ENCODE measurements at places on chromosomes 5 and 9. TPM values are rescaled to one million over a fixed set of nuclear protein-coding genes. Genes with fewer than 3 reads are reported as not detected.

GRCh38 chr5:75040973-75041372 is 11.4 kb downstream of the GCNT4 start:
- no peak overlapping the region for H3K27ac ChIP-seq
- H3K27me3 ChIP-seq: no peaks in the 10 kb centered on the region
- H3K4me3 ChIP-seq: no peak overlapping the region
- no peaks in the 10 kb centered on the region for H3K4me1 ChIP-seq

DNA sequence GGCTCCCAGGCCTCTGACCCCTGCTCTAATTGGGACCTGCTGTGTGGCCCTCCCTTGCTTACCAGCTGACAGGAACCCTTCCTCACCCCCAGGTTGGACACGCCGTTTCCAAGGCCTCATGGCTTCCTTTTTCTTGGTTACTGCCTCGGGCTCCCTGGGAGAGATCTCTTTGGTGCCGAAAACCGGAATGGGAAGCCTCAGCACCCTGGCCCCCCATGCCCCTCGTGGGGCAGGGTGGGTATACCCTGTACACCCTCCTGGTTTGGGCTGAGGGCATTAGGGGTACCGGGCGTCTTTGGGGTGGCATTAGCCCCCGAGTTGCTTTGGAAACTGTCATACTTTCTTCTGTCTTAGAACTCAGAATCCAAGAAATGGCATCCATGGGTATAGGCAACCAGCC is 10.1 kb upstream of the LRRC14B start:
- no peak overlapping the region for H3K4me3 ChIP-seq
- no peaks in the 10 kb centered on the region for H3K36me3 ChIP-seq
- DNase-seq: no peak
- H3K27ac ChIP-seq: no peak overlapping the region

The CHSY3 gene
- 6.1 TPM for total RNA-seq

The PCDHGA11 gene
- total RNA-seq: 2.0 TPM

- no peaks in the 10 kb centered on the region for H3K36me3 ChIP-seq
- no peak overlapping the region for H3K27ac ChIP-seq
- H3K27me3 ChIP-seq: no peaks in the 10 kb centered on the region
- H3K4me1 ChIP-seq: no peaks in the 10 kb centered on the region
- no peak overlapping the region for H3K4me3 ChIP-seq
These were observed 271.2 kb downstream of the RASEF start for GRCh38 chr9:82791692-82792091.

The ELOVL7 gene
- total RNA-seq: 17.7 TPM

- no peaks in the 10 kb centered on the region for H3K4me1 ChIP-seq
- no peak overlapping the region for H3K4me3 ChIP-seq
- no peak overlapping the region for H3K27ac ChIP-seq
- no peaks in the 10 kb centered on the region for H3K36me3 ChIP-seq
- no peak for DNase-seq
- no peaks in the 10 kb centered on the region for H3K27me3 ChIP-seq
These were observed 20.1 kb upstream of the TBC1D9B start for GRCh38 chr5:179927824-179928223.

- H3K4me1 ChIP-seq: no peaks in the 10 kb centered on the region
- no peak overlapping the region for H3K4me3 ChIP-seq
- no peak overlapping the region for H3K27ac ChIP-seq
- no peak for DNase-seq
- H3K27me3 ChIP-seq: no peaks in the 10 kb centered on the region
- H3K36me3 ChIP-seq: no peaks in the 10 kb centered on the region
These were observed 95.0 kb upstream of the RUFY1 start for GRCh38 chr5:179455320-179455719.

The SLC25A2 gene
- 0.43 TPM for total RNA-seq

DNA sequence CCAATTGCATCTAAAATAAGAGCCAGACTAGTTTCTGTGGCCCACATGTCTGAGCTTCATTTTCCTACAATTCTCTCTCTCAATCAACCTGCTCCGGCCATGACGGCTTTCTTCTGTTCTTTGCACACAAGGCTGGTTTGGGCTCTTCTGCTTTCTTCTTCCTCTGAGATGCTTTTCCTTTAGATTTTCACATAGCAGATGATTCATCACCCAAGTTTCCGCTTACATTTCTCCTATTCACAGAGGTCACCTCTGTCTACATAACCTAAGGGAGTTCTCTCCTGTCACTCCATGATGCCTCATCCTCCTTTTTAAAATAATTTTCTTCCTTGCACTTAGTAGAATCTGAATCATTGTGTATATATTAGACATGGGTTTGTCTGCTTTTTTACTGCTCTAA is 334.6 kb upstream of the TUSC1 start:
- H3K4me1 ChIP-seq: no peaks in the 10 kb centered on the region
- H3K4me3 ChIP-seq: no peak overlapping the region
- no peaks in the 10 kb centered on the region for H3K27me3 ChIP-seq
- no peak overlapping the region for H3K27ac ChIP-seq
- DNase-seq: no peak
- H3K36me3 ChIP-seq: no peaks in the 10 kb centered on the region

The PIP5K1B gene
- total RNA-seq: 24.5 TPM

GRCh38 chr5:150140830-150141229 is 14.8 kb downstream of the PDGFRB start:
- no peak for DNase-seq
- H3K27me3 ChIP-seq: no peaks in the 10 kb centered on the region
- H3K27ac ChIP-seq: peak overlapping the region; percentile 79
- H3K4me3 ChIP-seq: no peak overlapping the region
- H3K36me3 ChIP-seq: no peaks in the 10 kb centered on the region

DNA sequence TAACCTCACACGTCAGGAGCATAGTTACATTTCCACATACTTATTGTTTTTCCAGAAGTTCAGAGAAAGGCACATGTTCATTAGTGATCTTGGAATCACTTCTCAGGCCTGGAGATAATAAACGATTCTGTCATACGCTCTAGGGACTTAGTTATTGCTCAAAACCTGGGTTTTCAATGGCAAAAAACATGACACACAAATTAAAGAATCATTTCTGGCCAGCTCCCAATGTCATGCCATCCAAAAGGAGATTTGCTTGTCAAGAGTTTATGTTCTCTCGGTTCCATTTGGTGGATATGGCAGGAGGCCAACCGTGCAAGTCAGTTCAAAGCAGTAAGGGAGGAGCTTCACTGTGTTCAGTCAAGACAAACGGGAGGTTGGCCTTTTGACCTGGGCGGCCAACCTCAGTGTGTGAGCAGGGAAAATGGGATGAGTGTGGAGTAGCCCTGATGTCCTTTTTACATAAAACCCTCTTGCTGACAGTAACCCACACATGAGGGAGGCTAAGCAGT is 123.4 kb downstream of the NXNL2 start:
- no peaks in the 10 kb centered on the region for H3K4me1 ChIP-seq
- no peak overlapping the region for H3K4me3 ChIP-seq
- no peak for DNase-seq

DNA sequence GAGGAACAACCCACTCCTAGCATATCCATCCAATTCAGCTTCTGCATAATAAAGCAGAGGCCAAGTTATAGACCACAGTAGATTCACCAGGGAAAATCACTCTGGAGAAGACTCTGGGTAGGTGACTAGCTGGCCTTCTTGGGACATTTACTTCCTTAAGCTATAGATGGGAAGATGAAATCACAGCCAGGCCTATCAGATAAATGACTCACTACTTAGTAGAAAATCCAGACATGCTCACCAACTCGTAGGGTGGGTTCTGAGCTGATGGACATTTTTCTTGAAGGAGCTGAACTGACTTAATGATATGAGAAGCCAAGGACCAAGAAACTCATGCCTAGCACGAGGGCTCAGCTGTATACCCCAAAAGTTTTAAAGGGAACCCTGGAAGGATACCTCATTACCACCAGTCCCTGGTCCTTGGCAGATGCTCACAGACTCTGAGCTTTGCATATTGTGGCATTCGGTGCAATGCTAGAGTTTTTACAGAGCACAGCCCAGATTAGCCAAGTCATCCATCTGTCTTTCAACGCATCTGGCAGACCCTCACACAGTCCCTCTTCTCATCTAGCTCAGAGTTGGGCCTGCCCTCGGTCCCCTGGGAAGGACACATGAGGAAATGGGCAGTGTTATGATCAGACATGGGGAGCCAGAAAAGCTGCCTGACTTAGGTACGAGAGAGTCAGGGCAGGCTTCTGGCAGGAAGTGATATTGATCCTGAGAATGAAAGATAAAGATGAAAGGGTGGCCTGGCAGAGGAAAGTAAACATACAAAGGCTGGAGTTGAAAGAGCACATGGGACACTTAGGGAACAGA is 15.0 kb downstream of the ACSL6 start:
- H3K36me3 ChIP-seq: no peaks in the 10 kb centered on the region
- DNase-seq: no peak
- H3K4me1 ChIP-seq: peaks cover 13% of the 10 kb centered on the region
- no peak overlapping the region for H3K4me3 ChIP-seq

DNA sequence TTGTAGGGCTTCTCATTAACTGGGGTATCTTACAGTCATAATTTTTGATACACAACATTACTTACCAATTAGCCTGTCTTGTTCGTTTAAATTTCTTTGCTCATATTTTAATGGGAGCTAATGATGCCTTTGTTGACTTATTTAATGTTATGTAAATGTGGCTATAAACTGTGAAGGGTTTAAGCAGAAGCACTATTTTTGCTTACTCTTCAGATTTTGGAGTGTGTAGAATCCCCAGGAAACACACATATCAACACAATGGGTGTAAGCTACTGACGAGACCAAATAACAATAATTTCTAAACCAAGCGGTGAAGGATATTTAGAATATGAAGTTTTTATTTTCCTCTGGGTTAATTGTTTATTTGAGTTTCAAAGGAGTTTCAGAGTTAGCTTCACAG is 452.5 kb downstream of the EBF1 start:
- no peak overlapping the region for H3K4me3 ChIP-seq
- no peaks in the 10 kb centered on the region for H3K36me3 ChIP-seq
- no peaks in the 10 kb centered on the region for H3K4me1 ChIP-seq
- no peak overlapping the region for H3K27ac ChIP-seq
- no peak for DNase-seq

DNA sequence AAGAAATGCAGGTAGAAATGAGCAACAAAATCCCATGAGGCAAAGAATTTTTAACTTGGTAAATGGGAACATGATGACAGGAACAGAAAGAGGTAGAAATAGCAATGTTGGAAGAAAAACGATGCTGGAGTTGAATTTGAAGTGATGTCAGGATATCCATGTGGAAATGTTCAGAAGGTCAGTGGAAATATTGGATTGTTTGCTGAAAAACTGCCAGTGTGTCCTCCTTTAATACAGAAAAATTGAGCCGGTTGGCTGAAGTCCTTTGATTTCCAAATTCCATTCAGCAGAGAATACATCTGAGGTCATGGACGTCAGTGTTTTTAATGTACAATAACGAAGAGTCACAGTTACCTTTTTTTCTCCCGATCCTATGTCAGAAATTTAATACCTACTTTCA is 110.0 kb upstream of the DMAC1 start:
- no peaks in the 10 kb centered on the region for H3K36me3 ChIP-seq
- no peak overlapping the region for H3K27ac ChIP-seq
- no peaks in the 10 kb centered on the region for H3K27me3 ChIP-seq
- no peaks in the 10 kb centered on the region for H3K4me1 ChIP-seq

The SPATA31A3 gene
- total RNA-seq: not detected

The PPIP5K2 gene
- 39.1 TPM for total RNA-seq

DNA sequence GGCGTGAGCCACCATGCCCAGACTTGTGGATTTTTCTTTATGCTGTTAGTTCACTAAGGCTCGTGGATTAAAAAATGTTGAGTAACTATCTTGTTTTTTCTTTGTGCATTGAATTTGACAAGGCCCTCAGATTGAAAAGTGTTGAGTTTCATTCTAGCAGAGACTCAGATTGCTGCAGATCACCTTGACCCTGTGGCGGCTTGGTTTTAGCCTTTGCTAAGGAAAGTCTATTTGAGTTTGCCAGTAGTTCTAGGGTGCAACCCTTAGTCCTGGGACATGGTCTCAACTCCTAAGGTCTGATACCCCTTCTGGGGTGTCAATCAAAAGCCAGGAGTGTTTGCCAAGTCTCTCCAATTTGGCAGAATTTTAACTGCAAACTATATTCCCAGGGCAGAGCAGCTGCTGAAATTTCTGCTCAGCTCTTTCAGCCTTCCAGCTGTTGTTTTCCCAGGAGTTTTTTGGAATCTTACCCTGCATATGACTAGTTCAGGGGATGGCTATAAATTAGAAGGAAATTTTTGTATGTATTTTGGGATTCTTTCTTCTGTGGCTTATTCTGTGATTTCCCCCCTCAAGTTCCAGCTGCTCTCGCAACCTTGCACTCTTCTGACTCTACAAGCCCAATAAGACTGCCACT is 84.3 kb upstream of the HAND1 start:
- H3K4me1 ChIP-seq: no peaks in the 10 kb centered on the region
- no peak for DNase-seq
- no peaks in the 10 kb centered on the region for H3K27me3 ChIP-seq

- no peaks in the 10 kb centered on the region for H3K36me3 ChIP-seq
- H3K4me1 ChIP-seq: no peaks in the 10 kb centered on the region
- no peak for DNase-seq
- no peak overlapping the region for H3K4me3 ChIP-seq
- no peak overlapping the region for H3K27ac ChIP-seq
- H3K27me3 ChIP-seq: no peaks in the 10 kb centered on the region
These were observed 68.1 kb upstream of the FBXL7 start for GRCh38 chr5:15431923-15432322.

- peaks cover 59% of the 10 kb centered on the region for H3K36me3 ChIP-seq
- DNase-seq: no peak
- H3K27ac ChIP-seq: no peak overlapping the region
- H3K4me3 ChIP-seq: no peak overlapping the region
- H3K4me1 ChIP-seq: no peaks in the 10 kb centered on the region
- no peaks in the 10 kb centered on the region for H3K27me3 ChIP-seq
These were observed 35.3 kb downstream of the MTREX start for GRCh38 chr5:55343107-55343506.

GRCh38 chr5:58149746-58150145 is 310.1 kb downstream of the PLK2 start:
- no peaks in the 10 kb centered on the region for H3K4me1 ChIP-seq
- H3K36me3 ChIP-seq: no peaks in the 10 kb centered on the region
- DNase-seq: no peak
- no peak overlapping the region for H3K4me3 ChIP-seq

GRCh38 chr9:82810915-82811314 is 252.0 kb downstream of the RASEF start:
- H3K4me1 ChIP-seq: no peaks in the 10 kb centered on the region
- H3K36me3 ChIP-seq: no peaks in the 10 kb centered on the region
- H3K27ac ChIP-seq: no peak overlapping the region
- no peak for DNase-seq

The GRM6 gene
- not detected for total RNA-seq

DNA sequence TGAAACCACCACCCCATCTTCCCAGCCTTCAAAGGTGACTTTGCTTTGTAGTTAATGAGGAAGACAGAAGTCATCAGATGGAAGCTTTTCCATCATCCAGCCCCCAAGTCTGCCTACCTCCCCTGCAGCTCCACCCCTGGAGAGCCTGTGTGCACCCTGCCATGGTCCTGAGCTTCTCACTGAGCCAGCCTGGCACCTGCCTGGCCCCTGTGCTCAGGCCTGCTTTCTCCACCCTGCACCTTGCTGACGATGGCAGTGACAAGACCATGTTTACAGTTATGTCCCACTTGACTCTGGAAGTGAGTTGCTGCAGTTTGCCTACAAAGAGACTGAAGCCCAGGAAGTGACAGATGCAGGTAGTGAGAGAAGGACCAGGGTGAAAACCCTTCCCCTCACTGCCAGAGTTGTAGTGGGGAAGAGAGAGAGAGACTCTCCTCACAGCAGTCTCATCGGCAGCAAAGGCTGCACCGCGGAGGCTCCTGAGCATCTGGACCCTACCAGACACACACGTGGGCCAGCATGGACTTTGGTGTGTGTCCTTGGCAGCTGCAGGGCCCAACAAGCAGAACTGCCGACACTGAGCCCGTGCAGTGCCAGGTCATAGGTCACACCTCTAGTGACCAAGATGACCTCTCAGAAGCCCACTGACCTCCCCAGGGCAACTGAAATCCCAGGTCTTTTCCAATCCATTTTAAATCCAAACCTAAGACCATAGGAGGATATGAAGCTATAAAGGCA is 107.1 kb downstream of the CACNA1B start:
- H3K27ac ChIP-seq: no peak overlapping the region
- H3K4me3 ChIP-seq: no peak overlapping the region
- DNase-seq: no peak
- H3K4me1 ChIP-seq: no peaks in the 10 kb centered on the region

Data from upper lobe of left lung (tissue), 6 donors.